Calu3 (cell line): ENCODE measurements at places on chromosomes 7 and 10.

DNA sequence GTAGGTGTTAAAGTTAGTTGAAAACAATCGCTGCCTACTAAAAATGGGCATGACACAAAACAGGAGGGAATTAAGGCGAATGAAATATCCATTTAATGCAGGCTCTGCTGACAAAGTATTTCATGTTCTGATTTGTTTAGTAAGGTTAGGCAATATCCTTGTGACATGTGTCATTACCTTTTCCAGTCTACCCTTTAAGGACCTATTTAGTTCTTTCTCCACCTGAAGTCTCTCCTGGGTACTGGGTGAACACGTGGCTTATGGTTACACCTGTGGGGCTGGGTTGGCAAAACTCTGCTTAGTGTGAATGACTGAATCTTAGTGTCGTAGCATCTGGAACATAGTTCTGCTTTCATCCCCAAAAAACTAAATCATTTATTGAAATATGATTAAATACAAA lies 313.5 kb downstream of the CCDC3 start:
- DNase-seq: no peak

DNA sequence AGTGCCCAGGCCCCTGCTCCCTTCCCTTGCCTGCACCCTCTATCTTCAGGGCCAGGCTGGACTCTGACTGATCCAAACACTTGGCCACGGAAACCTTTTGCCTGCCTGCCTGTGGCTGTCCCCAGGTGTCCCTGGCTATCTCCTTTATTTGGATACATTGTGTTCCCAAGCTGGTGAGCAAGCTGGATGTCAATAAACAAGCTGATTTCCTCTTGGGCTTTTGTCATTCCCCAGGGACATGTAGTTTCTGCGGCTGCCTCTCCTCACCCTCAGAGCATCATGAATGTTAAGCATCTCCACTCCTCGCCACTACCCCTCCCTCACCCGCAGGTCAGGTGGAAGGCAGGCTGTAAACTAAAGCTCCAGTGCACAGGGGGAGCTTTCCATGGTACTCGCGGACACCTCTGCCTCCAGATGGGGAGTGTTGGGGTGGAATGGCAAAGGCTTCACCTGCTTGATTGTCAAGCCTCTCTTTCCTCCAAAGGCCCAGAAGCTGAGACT lies 6.9 kb downstream of the GHRHR start:
- DNase-seq: no peak

- no peak for DNase-seq
Measured at GRCh38 chr10:33025039-33025438, 67.0 kb upstream of the ITGB1 start.

- DNase-seq: no peak
Measured at GRCh38 chr10:125591886-125592285, 91.1 kb downstream of the TEX36 start.

DNA sequence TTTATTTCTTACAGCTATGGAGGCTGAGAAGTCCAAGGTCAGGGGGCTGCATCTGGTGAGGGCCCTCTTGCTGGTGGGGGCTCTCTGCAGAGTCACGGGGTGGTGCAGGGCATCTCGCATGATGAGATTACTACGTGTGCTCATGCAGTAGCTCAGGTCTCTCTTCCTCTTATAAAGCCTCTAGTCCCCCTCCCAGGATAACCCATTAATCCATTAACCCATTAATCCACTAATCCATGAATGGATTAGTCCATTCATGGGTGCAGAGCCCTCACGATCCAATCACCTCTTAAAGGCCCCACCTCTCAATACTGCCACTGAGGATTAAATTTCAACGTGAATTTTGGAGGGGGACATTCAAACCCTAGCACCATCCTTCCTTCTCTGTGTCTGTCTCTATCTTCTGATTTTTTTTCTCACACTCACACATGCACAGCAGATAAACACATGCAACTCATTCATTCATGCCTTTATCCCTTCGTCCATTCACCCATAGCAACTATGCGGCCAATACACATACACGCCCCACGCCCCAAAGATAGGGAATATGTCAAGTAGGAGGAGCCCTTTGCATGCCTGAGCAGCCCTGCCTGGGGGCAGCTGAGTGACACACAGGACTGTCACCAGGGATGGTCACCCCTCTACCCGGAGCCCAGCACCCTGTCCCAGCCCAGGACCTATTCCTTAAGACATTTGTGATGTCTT lies 86.5 kb downstream of the C10orf105 start:
- no peak for DNase-seq

GRCh38 chr10:107728807-107729206 lies 564.3 kb upstream of the SORCS1 start:
- peak; percentile 1 for DNase-seq

- DNase-seq: no peak
Measured at GRCh38 chr7:108001764-108002725, 916 bp downstream of the LAMB1 start.
